Colonic mucosa (tissue), 4 donors: ENCODE measurements at places on chromosomes 6 and 20. TPM values are rescaled to one million over a fixed set of nuclear protein-coding genes. Genes with fewer than 3 reads are reported as not detected.
A peak's percentile ranks its signal among the peaks of the same experiment; 100 is the strongest.

DNA sequence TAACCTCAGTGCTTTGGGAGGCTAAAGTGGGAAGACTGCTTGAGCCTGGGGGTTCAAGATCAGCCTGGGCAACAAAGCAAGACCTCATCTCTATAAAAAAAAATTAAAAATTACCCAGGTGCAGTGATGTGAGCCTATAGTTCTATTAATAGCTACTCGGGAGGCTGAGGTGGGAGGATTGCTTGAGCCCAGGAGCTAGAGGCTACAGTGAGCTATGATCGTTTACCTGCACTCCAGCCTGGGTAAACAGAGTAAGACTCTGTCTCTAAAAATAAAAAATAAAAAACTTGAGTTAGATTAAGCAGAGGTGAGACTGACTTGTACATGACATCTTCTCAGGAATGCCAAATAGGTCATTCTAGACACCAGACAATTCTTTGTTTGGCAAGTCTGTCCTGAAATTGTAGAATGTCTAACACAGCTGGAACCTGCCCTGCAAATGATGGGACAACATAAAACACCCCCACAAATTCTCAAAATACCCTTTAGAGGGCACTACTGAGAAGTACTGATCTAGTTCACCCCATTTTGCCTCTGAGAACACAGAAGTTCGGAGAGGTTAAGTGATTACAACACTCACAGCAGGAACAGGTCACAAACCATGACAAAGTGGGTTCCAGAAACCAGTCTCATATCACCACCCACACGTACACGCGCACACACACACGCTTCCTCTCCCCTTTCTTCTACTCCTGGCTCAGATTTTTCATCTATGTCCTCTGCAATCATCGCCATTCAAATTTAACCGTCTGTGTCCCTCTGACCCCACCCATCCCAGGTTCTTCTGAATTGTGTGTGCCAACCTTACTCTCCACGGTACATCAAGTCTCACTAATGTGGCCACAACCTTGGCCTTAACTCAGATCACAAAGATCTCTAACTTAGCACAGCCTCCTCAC is 38.3 kb downstream of the ARHGAP18 start:
- no peak overlapping the region for H3K4me3 ChIP-seq
- peak overlapping the region; percentile 23 for H3K27ac ChIP-seq
- no peaks in the 10 kb centered on the region for H3K4me1 ChIP-seq
- H3K27me3 ChIP-seq, result no peaks in the 10 kb centered on the region

DNA sequence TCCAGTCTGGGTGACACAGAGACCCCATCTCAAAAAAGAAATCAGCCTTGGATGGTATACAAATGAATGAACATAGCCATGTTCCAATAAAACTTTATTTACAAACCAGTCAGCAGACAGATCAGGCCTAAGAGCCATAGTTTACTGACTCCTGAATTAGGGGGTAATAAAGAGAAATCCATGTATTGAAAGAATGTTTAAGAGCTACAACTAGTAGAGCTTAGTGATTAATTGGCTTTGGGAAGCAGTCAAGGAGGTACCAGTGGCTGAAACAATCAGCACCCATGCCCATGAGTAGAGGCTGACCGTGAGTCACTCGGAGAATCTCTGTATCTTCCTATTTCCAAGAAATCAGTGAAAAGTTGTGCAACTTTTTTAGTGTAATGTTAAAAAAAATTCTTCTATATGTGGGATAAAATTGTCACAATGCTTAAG is 223.6 kb upstream of the RREB1 start:
- no peaks in the 10 kb centered on the region for H3K4me1 ChIP-seq
- DNase-seq, result no peak
- no peak overlapping the region for H3K27ac ChIP-seq
- H3K27me3 ChIP-seq, result no peaks in the 10 kb centered on the region

DNA sequence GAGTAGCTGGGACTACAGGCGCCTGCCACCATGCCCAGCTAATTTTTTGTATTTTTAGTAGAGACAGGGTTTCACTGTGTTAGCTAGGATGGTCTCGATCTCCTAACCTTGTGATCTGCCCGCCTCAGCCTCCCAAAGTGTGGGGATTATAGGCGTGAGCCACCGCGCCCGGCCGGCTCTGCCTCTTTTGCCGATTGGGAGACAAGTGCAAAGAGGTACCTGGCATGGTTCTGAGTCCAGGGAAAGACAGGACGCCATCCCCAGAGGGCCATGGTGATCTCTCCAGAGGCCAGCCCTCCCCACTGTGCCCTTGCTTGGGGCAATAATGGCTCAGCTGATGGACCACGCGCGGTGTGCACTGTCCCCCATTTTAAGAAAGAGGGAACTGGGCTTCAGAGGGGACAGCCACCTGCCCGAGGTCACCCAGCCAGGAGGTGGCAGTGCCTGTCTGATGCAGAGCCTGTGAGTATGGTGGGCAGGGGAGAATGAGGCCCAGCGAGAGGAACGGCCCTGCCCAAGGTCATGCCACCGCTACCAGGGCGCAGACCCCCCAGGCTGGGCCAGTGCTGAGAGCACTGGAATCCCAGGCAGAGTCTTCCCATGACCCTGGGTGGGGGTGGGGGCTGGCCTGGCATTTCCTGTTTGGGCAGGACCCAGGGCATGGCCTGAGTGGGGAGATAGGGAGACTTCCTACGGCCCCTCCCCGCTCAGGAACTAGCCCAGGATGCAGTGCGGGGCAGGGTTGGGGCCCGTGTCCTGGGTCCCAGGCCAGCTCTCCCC is 61.0 kb downstream of the SNAI1 start:
- no peaks in the 10 kb centered on the region for H3K27me3 ChIP-seq
- H3K4me3 ChIP-seq, result no peak overlapping the region
- no peaks in the 10 kb centered on the region for H3K4me1 ChIP-seq
- no peaks in the 10 kb centered on the region for H3K36me3 ChIP-seq
- no peak for DNase-seq
- H3K27ac ChIP-seq, result no peak overlapping the region

- no peak for DNase-seq
- no peak overlapping the region for H3K4me3 ChIP-seq
- no peaks in the 10 kb centered on the region for H3K27me3 ChIP-seq
- no peaks in the 10 kb centered on the region for H3K36me3 ChIP-seq
- no peaks in the 10 kb centered on the region for H3K4me1 ChIP-seq
- no peak overlapping the region for H3K27ac ChIP-seq
Observed at GRCh38 chr6:163720005-163720404, 305.5 kb downstream of the QKI start.

The TINAG gene
- 45.2 TPM for total RNA-seq
